Neural cell (in vitro differentiated cells): ENCODE measurements at places on chromosomes 6 and 20. TPM values are rescaled to one million over a fixed set of nuclear protein-coding genes. Genes with fewer than 3 reads are reported as not detected.

The PHACTR3 gene
- polyA plus RNA-seq, result 1.3 and 1.6 TPM in 2 replicates

The IYD gene
- not detected in 2 replicates for polyA plus RNA-seq

The SLC22A2 gene
- polyA plus RNA-seq, result not detected in 2 replicates

The PNLDC1 gene
- polyA plus RNA-seq, result not detected in 2 replicates

The DEFB124 gene
- not detected in 2 replicates for polyA plus RNA-seq

The PLCB1 gene
- 10.9 and 11.4 TPM in 2 replicates for polyA plus RNA-seq

The KIAA1755 gene
- 1.3 TPM in 1 of 2 replicates, not detected in the other for polyA plus RNA-seq

The ZNF512B gene
- 21.6 and 25.7 TPM in 2 replicates for polyA plus RNA-seq

The SMOC2 gene
- polyA plus RNA-seq, result 0.50 and 1.2 TPM in 2 replicates

The BPI gene
- polyA plus RNA-seq, result not detected in 2 replicates

The MKKS gene
- 28.0 and 29.6 TPM in 2 replicates for polyA plus RNA-seq

The TENT5A gene
- 0.47 and 0.64 TPM in 2 replicates for polyA plus RNA-seq

The RGS17 gene
- polyA plus RNA-seq, result 38.0 and 44.9 TPM in 2 replicates
